ENCODE measurements at places on chromosomes 5 and 9.

DNA sequence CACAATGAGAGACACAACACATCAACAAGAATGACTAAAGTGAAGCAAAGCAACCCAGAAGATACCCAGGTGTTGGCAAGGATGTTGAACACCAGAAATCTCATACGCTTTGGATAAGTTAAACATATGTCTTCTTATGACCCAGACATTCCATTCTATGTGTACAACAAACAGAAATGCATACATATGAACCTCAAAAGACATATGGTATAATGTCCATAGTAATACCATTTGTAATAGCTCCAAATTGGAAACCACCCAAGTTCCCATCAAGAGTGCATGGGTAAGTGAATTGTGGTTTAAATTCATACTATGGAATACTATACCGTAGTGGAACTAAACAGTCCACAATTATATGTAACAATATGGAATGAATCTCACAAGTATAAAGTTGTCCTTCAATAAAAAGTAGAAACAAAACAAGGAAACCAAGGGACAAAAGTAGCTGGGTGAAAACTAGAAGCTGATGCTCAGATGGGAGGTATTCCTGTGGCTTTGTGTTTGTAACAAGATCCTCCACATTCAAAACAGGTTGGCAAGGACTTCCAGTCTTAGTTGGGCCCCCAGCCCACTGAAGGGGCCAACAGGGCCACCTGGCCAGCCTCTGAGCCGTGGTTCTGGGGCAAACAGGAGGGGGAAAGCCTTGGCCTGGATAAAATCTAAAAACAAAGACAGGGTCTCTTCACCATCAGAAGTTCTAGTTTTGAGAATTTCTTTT is 171.8 kb upstream of the PITX1 start:
- DNase-seq: no peak

GRCh38 chr5:88658886-88659285 is 224.1 kb downstream of the MEF2C start:
- no peak for DNase-seq

- no peak for DNase-seq
Measured at GRCh38 chr9:85130260-85130659, 460.7 kb downstream of the NTRK2 start.

DNA sequence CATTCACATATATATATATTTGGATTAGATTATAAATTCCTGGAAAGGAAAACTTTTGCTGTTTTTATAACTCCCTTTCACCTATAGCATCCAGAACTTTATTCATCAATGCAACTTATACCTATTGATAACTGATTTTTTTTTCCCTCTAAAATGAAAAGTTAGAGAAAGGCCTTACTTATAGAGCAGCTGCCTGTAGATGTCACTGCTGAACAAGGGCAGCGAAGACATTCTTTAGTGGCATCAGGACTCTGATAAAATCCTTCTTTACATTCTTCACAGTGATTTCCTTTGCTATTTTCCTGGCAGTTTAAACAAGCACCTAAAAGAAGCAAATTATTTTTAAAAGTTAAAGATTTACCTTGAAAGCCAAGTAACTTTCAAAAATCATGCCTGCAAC is 32.3 kb upstream of the CDK5RAP2 start:
- DNase-seq: no peak

- no peak for DNase-seq
Measured at GRCh38 chr9:124297551-124297901, 39.8 kb downstream of the NEK6 start.

DNA sequence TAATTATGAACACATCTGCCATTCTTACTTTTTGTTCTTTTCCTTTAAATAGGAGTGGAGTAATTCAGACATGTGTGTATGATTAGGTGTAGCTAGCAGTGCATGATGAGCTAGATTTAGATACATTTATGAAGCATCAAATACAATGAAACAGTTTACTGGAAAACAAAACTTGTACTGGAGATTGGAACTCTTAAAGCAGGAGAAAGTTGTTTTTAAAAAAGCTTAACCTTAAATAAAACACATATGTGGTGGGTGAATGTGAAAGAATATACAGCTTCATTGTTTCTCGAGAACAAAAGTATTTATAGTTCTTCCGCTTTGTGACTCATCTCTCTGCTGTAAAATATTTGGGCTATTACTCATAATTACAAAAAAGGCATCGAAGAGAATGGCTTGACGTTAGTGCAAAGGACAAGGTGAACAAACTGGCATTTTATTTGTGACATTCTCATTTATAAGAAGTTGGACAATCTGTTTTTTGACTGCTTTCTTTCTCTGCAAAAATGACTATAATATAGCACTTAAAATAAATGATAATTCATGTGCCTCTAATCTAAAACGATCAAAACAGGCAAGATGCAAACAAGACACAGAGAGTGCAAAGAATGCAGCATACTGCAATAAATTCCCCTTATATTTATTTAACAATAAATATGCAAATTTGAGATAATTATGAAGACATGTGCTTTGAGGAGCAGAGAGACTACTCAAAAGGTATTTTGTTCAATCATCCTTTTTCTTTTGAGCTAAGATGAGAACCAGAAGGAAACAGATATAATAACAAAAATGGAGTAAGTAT is 478.8 kb downstream of the CETN3 start:
- peak; percentile 13 for DNase-seq

DNA sequence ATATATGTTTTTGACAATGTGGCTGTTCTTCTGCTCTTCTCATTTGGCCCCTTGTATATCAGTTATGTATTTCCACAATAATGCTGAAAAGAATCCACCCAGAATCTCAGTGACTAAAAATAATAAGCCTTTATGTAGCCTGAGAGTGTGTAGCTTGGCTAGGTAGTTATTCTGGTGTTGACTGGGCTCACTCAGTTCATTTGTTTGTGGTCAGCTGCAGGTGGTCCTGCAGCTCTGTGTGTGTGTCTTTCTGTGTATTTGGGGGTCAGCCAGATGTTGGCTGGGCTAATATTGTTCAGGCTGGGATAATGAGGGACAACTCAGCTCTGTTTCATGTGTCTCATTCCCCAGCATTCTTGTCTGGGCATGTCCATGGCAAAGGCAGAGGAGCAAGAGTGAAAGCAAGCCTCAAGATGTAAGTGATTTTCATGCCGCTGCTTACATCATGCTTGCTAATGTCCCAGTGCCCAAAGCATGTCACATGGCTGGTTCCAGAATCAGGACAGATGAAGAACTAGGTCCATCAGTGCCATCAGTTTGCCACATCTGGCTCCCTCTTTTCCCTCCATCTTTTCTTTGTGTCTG is 162.8 kb downstream of the KCTD16 start:
- no peak for DNase-seq

DNA sequence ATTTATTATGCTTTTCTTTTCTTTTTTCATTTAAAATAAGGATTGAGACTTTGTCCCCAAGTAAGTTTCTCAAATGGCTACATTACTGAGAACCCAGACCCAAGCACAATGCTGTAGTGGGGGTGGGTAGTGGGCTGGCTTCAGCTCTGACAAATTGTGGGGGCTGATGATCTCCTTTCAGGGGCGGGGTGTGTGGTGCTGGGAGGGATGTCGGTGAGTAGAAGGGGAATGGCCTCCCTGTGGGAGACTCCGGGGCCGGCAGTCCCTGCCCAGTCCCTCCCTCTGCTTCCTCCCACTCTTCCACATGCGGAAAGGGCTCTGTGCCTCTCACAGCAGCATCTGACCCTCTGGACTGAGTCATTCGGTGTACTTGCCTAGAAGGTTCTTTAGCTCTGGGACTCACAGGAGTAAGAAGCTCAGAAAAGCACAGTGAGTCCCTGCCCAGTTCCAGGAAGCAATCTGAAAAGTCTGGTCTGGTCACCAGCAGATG is 14.3 kb downstream of the CD180 start:
- no peak for DNase-seq

DNA sequence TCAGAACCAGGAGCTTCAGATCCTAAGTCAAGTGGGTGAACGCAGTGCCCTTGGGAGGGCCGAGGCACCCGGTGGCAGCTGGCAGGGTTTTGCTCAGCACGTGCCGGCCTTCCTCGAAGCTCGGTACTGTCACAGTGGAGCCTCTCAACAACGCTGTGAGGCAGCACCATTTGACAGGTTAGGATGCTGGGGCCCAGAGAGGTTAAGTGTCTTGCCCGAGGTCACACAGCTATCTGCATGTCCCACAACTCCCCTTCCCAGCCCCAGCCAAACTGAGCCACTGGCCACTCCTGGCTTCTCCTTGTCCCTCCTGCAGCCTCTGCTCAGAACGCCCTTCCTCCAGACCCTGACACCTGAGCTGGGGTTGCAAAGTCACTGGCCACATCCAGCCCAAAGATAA is 43.7 kb upstream of the RPL26L1 start:
- DNase-seq: no peak

- DNase-seq: no peak
Measured at GRCh38 chr9:131319486-131319885, 30.0 kb downstream of the PLPP7 start.

DNA sequence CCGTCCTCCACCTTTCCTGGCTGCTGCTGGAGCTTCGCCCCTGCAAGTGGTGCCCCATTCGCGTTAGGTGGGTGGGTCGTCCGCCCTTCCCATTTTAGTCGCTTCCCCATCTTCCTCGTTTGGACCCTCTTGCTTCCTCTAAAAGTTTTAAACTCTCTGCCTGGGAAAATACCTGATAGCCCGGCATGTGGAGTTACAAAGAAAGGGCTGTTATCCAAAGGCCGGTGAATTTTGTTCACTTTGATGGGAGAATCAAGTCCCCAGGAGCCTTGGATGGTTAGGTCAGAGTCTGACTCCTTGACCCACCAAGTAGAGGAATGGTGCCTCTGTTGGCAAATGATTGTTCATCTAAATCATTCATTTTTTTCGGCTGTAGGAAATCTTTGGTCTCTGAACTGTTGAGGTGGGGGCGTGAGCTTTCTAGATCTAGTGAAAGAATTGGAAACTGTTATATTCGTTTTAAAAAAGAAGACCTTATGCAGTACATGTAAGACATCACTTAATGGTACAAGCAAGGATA is 29.5 kb upstream of the APC start:
- no peak for DNase-seq

DNA sequence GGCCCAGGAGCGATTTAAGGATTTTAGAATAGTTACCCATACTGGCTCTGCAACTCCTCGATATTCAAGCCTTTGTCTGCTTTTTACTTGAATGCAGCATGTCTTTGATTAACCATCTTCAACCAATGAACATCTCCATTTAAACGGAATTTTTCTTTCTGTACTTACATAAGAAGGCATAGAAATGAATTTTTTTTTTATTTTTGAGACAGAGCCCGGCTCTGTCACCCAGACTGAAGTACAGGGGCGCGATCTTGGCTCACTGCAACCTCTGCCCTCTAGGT is 825 bp upstream of the RIOK2 start:
- no peak for DNase-seq

- DNase-seq: no peak
Measured at GRCh38 chr9:125470767-125471580, 209.3 kb downstream of the GAPVD1 start.

- DNase-seq: no peak
Measured at GRCh38 chr9:73872701-73873100, 624.4 kb upstream of the RORB start.

DNA sequence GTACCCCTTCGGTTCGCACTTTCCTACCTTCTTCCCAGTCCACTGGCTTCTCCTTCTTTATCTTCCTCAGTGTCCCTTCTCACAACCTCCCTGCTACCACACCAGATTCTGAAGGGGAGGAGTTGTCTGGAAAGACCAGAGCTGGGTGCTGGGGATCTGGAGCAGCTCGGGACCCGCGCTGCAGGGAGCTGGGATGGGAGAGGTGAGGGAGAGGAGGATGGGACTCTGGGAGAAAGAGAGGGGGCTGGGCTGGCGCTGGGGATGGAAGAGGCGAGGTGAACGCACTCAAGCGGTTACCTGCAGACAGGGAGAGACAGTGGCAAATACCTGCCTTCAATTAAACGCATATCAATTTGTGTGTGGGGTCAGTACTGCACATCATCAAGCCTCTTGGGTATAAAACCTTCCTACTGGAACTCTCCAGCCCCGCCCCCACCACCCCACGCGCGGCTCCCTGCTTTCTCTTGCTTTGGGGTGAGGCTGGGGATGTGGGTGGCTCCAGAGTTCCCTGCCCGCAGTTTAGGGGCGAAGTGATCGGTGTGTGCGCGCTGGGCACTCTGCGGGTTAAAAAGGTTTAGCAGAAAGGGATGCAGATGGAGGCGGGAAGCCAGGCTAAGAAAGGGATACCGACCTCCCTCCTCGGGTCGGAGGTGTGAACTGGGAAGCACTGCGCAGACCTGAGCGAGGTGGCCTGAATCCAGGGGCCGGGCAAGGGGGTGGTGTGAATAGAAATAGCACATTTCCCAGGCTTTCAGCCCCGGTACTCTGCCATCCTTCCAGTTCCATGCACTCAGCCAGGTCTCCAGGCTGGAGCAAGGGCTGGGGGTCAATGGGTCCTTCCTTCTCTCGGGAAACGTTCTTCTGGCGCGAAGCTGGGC is 977 bp upstream of the PAM start:
- peak; percentile 32 for DNase-seq

GRCh38 chr5:1442222-1443145 is 2.8 kb downstream of the SLC6A3 start:
- no peak for DNase-seq

DNA sequence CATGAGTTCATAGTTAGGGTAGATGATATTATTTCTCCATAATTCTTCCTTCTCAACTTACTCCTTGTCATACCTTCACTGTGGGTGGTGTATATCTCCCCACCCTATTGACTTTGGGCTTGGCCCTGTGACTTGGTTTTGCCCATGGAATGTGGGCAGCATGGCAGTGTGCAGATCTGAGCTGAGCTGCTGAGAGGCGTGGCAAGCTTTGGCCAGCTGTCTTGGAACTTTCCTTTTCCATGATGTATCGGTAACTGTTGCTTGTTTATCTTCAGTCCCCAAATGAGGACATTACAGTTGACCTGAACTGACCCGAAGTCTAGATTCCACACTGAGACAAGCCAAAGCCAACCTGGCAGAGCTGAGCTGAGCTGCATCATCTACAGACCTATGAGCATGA is 70.4 kb downstream of the RALGPS1 start:
- no peak for DNase-seq

DNA sequence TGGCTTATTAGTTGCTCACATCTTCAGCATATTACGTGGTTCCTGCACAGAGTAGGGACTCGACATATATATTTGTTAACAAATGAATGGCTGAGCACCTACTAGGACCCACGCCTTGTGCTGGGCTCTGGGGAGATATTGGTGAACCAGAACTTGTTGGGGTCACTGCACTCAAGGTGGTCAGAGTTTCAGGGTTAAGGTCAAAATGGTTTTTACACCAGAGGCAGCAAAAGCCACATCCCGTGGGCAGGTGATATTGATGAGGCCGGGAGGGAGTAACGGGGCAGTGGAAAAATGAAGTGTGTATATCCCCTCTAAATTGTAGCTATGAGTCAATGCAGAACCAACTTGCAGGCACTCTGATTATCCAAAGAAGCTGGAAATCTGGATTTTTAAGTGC is 136.5 kb upstream of the KLF4 start:
- DNase-seq: no peak

Measured in NCI-H526 (cell line).